ENCODE measurements at places on chromosomes 6 and 20.

- H3K27me3 ChIP-seq = no peaks in the 10 kb centered on the region
- H3K27ac ChIP-seq = peak overlapping the region; percentile 92
- H3K4me1 ChIP-seq = peaks cover 11% of the 10 kb centered on the region
- no peak overlapping the region for H3K4me3 ChIP-seq
- DNase-seq = peak; percentile 95
- no peaks in the 10 kb centered on the region for H3K36me3 ChIP-seq
Observed at GRCh38 chr6:57242505-57242904, 20.4 kb upstream of the RAB23 start.

DNA sequence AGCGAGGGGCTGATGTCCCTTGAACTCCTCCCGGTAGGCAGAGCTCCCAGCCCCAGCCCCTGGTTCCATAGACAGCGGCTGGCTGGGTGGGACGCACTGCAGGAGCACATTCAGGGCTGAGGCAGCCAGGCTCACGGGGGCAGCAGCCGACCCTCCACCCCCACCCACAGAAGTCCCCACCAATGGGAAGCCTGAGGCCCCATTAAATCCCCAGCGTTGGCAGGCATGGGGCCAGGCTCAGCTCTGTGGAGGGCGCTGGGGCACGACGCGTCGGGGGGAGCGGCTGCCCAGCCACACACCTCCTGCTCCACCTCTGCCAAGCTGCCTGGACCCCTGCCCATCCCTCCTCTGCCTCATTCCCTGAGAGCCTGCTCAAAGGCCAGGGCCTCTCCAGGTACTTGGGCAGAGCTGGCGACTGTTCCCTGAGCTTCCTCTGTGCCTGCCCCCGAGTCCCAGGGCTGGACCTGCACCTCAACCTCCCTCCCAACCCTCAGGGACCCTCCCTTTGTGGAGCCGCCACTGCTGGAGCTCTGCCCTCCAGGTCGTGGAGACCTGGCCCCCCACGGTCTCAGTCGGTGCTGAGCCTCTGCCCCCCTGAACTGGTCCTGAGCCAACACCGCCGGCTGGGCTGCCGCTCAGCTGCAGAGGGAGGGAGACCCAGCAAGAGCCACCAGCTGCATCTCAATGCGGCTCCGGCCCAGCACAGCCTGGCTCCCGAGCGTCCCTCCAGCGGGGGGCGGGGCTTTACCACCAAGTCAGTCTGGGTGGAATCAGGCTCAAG, 9.1 kb downstream of the CHRNA4 start:
- no peaks in the 10 kb centered on the region for H3K36me3 ChIP-seq
- no peak overlapping the region for H3K4me3 ChIP-seq
- no peak for DNase-seq
- H3K27ac ChIP-seq = no peak overlapping the region
- no peaks in the 10 kb centered on the region for H3K27me3 ChIP-seq

DNA sequence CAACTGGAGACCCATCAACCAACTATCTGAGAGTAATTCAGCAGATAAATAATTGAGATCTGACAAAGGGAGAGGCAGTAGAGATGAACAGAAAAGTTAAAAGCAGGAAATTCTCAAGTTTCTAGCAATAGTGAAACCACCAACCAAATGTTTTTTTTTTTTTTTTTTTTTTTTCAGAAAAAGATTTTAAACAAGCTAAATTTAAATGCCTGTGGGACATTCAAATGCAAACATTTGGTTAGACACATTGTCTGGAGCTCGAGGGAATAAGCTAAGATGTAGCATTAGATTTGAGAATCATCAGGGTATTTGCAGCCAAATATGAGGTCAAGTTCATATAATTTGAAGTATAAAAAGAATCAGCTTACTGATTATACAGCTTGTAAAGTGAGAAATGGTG, 16.4 kb downstream of the RANBP9 start:
- no peak overlapping the region for H3K4me3 ChIP-seq
- H3K27ac ChIP-seq = no peak overlapping the region
- peak; percentile 37 for DNase-seq
- H3K27me3 ChIP-seq = no peaks in the 10 kb centered on the region
- peaks cover 15% of the 10 kb centered on the region for H3K4me1 ChIP-seq

DNA sequence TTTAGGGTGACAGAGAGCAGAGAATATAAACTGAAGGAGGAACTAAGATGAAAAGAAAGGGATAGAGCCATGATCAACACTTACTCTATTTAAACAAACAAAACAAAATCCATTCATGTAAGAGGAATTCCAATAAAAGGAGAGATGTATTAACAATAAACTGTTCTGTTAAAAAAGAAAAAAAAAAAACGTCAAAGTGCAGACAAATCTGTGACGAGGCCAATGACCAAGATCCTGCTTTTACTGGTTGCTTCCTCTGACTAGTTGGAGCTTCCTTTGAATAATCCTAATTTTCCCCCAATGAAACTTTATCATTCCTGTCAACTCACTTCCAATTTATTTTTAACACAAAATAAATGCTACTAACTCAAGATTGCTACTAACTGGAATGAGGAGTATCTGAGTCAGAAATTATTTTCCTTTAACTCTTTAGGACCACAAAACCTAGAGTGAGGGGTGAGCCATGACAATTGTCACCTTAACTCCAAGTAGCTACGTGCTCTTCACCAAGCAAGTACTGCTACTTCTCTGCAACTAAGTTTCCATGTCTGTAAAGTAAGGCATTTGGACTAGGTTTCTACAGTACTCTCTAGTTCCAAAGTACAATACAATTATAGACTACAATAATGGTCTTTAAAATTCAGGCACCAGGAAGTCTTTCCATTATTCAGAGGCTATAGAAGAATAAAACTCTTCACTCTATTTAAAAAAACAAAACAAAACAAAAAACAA, 152.0 kb downstream of the PTPRK start:
- peak; percentile 6 for DNase-seq
- no peak overlapping the region for H3K4me3 ChIP-seq
- H3K4me1 ChIP-seq = no peaks in the 10 kb centered on the region
- no peak overlapping the region for H3K27ac ChIP-seq
- no peaks in the 10 kb centered on the region for H3K36me3 ChIP-seq
